ENCODE measurements at places on chromosomes 13 and 19.

GRCh38 chr13:36552334-36552733 lies 120.0 kb downstream of the CCNA1 start:
- no peak for DNase-seq

DNA sequence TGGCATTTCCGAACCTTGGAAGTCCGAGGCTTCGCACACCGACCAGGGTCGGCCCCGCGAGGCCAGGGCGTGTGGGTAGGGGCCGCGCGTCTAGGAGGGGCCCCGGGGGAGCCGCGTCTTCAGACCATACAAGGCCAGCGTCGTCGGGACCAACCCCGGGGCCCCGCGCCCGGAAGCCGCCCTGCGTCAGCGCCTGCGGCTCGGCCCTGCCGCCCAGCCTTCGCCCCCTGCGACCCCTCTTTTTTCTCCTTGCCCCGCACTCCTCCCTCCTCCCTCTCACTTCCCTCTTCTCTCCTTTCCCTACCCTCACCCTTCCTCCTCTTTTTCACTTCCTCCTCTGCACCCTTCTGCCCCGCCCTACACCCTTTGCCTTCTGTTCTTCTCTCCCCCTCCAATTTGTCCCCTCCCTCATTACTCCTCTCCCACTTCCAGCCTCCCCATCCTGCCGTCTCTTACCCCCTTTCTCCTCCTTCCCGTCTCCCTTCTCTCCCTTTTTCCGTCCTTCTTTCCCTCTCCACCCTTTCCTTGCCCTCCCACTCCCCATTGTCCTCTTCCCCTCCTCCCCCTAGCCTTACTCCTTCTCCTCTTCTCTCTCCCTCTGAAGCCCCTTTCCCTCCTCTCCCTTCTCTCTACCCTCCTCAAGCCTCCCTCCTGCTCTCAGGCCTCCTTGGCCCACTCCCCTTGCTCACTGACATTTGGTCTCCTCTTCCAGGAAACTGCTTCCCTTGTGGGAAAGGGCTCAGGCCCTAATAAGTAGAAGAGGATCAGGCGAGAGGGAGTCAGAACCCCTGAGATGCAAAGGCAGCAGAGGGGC lies 2.2 kb upstream of the PLEKHG2 start:
- peak; percentile 40 for DNase-seq

- no peak for DNase-seq
Measured at GRCh38 chr19:13056052-13056660, 46.5 kb downstream of the LYL1 start.

GRCh38 chr19:6273701-6274601 lies 5.8 kb downstream of the MLLT1 start:
- peak; percentile 56 for DNase-seq

GRCh38 chr19:29211562-29212355 lies 1.2 kb downstream of the UQCRFS1 start:
- peak; percentile 2 for DNase-seq

DNA sequence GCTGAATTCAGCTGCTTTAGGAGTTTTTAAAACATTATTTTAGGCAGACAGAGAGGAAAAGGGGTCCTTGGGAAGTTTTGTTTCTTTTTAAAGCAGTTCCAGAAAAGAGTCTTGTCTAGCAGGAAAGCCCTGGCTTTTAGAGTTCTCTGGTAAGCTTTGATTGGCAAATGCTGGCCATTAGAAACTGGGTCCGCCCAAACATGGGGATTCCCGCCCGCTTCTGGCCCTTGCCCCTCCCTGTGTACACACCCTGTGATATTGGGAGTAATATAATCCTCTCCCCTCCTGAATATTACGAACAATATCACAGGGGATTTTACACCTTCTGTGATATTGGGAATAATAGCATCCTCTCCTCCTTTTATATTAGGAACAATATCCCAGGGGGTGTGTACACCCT lies 58.9 kb downstream of the ERICH4 start:
- no peak for DNase-seq

- no peak for DNase-seq
Measured at GRCh38 chr19:41771410-41771809, 16.1 kb downstream of the CEACAM6 start.

- no peak for DNase-seq
Measured at GRCh38 chr13:48492470-48493065, 40.3 kb downstream of the RCBTB2 start.
